Amygdala (tissue), 56 donors: ENCODE measurements at places on chromosomes 5 and 9.

DNA sequence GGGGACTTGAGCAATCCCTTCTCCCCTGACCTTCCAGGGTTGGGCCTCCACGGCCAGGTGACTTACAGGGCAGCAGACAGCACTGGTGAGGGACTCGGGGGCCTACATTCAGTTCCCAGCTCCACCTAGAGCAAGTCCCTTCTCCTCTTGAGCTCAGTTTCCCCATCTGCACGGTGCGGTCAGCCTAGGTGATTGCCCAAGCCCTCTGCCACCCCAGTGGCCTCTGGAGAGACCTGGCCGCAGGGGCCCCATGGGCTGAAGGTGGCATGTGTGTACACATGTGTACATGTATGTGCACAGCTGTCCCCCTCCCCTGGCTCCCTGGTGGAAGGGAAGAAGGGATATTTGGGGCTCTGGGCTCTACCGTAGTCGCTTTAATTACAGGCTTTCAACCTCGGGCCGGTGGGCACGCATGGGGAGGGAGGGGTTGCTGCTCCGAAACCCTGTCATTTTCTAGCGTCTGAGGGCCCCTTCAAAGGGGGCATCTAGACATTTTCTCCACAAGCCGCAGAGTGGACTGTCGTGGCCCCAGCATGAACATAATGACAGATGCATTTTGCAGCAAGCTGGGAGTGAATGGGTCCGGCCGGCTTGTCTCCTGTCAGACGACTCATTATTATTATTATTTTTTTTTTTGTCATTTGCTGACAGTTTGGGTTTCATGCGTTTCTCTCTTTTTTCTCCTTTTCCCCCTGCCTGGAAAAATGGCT is 44.0 kb downstream of the ASS1 start:
- no peak for DNase-seq

- no peak for DNase-seq
Measured at GRCh38 chr5:121251954-121252353, 599.7 kb upstream of the FTMT start.

DNA sequence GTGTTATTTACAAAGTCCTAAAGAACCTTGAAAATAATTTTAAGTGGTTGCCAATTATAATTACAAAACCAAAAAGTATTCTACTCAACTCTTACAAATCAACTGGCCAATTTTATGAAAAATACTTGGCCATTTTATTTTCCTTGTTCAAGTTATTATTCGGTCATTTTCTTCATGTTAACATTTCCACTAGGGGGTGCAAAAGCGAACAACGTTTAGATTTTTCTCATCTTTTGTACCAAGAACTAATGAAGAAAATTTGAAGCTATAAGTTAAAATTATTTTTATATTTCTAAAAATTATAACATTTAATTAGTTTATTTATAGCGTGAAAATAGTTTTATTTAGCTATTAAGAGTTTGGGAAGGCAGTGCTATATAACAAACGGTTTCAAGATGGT is 1453.3 kb downstream of the MAT2B start:
- DNase-seq, result no peak

DNA sequence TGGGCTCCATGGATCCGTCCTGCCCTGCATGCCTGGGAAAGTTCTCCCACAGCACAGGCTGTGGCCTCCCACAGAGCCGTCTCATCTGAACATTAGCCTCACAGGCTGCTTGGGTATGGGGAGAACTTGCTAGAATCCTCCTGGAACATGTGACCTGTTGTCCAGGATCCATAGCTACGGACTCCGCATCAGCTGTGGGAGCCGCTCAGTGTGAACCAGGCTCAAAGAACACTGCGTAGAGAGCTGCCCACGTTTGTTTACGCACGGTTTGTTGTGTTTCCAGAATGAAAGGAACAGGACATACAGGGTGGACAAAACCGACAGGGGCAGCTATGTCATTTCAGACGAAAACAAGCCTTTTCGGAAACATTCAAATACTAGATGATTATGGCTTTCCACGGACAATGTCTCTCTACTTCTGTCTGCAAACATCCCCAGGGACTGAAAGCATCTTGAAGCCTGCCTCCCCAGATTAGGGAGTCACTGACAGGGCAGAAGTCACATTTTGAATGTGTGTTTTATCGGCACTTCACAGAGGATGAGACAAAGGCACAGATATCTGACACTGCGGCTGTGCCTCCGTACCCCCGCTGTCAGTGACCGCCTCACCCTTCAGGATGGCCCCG is 390.3 kb downstream of the GADD45G start:
- no peak for DNase-seq

GRCh38 chr9:116391306-116391900 is 237.8 kb downstream of the PAPPA start:
- no peak for DNase-seq

DNA sequence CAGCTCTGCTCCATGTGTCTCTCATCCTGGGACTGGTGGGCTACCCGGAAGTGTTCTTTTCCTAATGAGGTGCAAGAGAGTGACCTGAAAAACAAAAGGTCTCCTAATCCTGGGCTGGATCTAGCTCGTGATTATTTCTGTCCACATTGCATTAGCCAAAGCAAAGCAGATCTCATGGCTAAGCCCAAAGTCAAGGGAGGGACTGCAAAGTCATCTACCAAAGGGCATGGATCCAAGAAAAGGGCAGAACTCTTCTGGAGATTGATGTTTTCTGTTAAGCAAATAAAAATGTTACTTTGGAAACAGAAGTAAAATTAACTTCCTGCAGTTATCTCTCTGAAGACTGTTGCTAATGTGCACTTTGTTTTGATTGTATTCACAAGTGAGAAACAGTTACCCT is 225.2 kb downstream of the CFAP90 start:
- DNase-seq, result no peak

DNA sequence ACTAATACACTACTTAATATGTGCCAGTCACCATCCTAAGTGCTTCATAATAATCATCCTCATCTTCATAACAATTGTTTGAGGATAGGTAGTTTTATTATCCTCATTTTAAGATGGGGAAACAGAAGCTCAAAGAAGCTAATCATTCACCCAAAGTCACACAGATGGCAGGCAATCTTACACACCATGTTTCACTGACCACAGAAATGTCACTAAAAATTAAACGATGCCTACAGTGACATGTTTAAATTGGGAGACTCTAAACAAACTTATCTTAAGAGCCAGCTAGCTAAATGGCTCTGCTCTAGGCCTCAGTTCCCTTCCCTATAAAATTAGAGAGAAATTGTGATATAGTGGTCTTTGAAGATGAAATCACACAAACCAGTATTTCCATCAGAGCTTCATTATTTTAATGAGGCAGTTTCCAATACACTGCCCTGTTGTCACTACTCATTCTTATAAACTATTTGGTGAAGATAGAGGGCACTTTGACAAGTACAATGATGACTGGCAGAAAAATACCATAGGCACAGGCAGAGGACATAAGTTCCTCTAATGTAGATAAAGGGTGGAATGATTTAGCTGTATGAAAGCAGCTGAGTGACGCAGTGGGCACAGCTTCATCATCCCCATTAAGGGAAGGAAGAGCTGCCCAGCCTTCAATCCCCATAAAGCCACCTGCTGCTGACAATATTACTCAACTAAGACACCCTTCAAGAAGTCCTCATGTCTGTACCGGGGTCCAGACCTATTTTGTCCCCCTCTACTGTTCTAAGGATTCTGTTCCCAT is 224.1 kb downstream of the ACTL7B start:
- DNase-seq, result no peak

DNA sequence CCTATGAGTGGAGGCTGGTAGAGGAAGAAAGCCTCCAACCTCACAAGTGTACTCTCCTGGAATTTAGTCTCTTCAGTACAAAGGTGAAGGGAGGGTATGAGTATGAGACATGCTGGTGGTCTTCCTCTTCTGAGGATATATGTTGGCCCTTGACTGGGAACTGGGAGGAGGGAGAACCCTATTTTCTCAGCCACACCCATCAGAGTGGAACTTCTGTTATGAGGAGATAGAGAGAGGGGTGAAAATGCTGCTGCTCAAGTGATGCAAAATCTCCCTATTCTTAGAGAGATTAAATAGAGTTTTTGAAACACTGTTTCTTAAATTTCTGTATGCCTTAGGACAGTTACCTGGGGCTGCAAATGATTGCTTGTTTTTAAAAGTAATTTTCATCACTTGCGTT is 203.4 kb upstream of the PRR16 start:
- no peak for DNase-seq

- no peak for DNase-seq
Measured at GRCh38 chr5:143564417-143564816, 160.9 kb upstream of the NR3C1 start.

- DNase-seq, result no peak
Measured at GRCh38 chr9:86645303-86645702, 291.1 kb upstream of the TUT7 start.

GRCh38 chr9:116102596-116102995 is 51.0 kb upstream of the PAPPA start:
- DNase-seq, result no peak

DNA sequence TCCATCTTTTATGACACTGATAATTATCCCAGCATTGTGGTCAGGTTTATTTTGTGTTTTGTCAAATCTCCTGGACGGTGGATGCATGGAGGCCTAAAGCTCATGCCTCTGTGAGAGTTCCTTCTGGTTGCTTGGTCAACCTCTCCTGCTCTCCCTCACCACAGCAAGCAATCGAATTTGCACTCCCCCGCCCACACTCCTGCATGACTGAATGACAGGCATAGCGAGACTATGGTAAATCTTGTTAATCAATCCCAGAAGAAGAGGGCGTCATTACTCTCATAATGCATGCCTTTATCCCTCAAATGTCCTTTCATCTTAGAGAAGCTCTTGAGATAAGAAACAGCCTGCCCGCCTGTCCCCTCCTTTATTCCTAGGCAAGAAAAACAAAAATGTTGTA is 1215.0 kb upstream of the CDH9 start:
- no peak for DNase-seq

- DNase-seq, result no peak
Measured at GRCh38 chr9:6471231-6471850, 58.3 kb downstream of the UHRF2 start.

- DNase-seq, result no peak
Measured at GRCh38 chr9:91917436-91917835, 32.6 kb downstream of the ROR2 start.

GRCh38 chr5:29143266-29143665 is 2050.2 kb upstream of the CDH6 start:
- no peak for DNase-seq

DNA sequence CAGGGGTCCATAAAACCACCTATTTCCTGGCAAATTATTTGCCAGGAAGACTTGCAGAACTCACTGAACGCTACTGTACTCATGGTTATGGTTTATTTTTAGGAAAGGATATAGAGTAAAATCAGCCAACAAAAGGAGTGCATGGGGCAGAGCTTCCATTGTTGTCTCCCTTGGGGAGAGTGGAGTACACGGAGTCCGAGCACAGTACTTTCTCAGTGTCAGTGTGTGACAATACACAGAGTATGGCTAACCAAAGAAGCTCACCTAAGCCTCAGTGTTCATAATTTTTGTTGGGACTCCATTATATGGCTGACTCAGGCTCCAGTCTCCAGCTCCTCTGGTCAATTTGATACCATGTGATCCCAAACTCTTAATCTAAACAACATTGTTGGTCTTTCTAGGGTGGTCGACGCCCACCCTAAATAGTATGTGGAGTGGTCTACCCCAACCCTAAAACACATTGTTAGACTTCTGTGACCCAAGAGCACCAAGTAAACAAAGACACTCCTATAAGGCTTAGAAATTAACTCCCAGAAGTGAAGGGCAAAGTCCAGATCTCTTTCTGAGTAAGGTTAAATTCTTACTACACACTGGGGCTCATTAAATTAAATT is 74.9 kb downstream of the SLC44A1 start:
- no peak for DNase-seq
